ENCODE measurements at places on chromosomes 11 and 22. TPM values are rescaled to one million over a fixed set of nuclear protein-coding genes. Genes with fewer than 3 reads are reported as not detected.

KCNJ11 gene
- not detected for total RNA-seq

CRYBB3 gene
- not detected for total RNA-seq

EMID1 gene
- total RNA-seq = 6.8 TPM

NLRP14 gene
- total RNA-seq = 0.16 TPM

FAT3 gene
- 1.1 TPM for total RNA-seq

MMP26 gene
- total RNA-seq = not detected

IL18 gene
- not detected for total RNA-seq

CLTCL1 gene
- total RNA-seq = 8.6 TPM

SH3BP1 gene
- 5.4 TPM for total RNA-seq

TESMIN gene
- total RNA-seq = 0.24 TPM

TPBGL gene
- total RNA-seq = not detected

GUCY1A2 gene
- total RNA-seq = 9.2 TPM

DCDC1 gene
- 0.32 TPM for total RNA-seq

RAB3IL1 gene
- total RNA-seq = 19.0 TPM

MYO18B gene
- total RNA-seq = not detected

TSPAN32 gene
- total RNA-seq = 2.1 TPM

LIF gene
- total RNA-seq = 3.0 TPM

CASTOR1 gene
- 11.2 TPM for total RNA-seq

ARVCF gene
- 6.1 TPM for total RNA-seq

HBG1 gene
- total RNA-seq = not detected

WNT11 gene
- 12.9 TPM for total RNA-seq

ENDOD1 gene
- 25.5 TPM for total RNA-seq

HEPN1 gene
- total RNA-seq = not detected

MS4A3 gene
- total RNA-seq = not detected

OR2AG2 gene
- total RNA-seq = 0.12 TPM
